ENCODE measurements at places on chromosomes 11 and 22.
A peak's percentile ranks its signal among the peaks of the same experiment; 100 is the strongest.

DNA sequence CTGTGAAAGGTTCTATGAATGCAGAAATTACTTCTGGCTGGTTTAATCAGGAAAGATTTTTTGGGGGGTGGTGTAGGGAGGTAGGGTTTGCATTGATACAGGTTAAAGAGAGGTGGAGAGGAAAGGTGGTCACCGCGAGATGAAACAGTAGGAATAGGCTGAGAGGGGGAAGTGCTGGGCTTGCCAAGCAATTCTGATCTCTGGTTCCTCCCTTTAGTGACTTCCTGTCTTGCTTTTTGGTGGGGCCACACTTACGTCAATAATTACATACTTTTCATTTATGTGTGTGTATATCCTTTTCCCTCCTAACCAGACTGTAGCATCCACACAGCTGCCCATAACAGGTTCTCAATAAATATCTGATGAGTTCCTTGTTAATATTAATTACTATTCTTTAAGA, 120.0 kb downstream of the CTNND1 start:
- no peak for DNase-seq

DNA sequence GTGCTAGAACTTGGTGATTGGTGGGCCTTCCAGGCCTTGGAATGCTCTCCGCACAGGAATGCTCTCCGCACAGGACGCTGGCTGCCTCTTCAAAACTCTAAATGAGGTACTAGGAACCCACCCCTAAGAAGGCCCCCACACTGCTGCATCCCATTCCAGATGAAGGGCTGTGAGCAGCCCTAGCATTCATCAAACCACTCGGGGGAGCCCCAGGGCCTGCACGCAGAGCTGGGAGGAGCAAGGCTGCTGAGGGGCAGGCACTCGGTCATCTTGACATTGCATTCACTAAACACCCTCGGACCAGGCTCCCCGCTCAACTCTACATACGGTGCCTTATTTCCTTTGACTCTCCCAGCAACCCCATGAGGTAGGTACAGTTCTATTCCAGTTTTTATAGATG, 49.2 kb upstream of the EMID1 start:
- DNase-seq, result no peak

DNA sequence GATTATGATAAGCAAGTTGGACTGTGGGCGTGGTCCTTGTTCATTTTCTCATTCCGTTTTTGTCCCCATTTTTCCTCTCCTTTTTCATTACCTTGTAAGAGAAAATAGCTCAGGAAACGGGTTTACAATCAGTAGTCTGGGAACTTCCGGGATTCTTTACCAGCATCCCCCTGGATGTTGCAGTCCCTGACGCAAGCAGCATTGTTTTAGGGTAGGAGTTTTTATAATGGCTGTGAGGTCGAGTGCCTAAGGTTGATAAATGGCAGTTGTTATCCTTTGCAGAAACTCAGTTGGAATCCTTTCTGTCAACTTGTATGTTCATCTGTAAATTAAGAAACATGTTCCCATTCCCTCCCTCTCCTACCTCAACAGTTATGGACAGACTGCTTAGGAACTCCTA, 68.3 kb downstream of the ARHGEF12 start:
- DNase-seq, result no peak

- DNase-seq, result no peak
These were observed 1.4 kb downstream of the AIFM3 start for GRCh38 chr22:20968281-20968977.

DNA sequence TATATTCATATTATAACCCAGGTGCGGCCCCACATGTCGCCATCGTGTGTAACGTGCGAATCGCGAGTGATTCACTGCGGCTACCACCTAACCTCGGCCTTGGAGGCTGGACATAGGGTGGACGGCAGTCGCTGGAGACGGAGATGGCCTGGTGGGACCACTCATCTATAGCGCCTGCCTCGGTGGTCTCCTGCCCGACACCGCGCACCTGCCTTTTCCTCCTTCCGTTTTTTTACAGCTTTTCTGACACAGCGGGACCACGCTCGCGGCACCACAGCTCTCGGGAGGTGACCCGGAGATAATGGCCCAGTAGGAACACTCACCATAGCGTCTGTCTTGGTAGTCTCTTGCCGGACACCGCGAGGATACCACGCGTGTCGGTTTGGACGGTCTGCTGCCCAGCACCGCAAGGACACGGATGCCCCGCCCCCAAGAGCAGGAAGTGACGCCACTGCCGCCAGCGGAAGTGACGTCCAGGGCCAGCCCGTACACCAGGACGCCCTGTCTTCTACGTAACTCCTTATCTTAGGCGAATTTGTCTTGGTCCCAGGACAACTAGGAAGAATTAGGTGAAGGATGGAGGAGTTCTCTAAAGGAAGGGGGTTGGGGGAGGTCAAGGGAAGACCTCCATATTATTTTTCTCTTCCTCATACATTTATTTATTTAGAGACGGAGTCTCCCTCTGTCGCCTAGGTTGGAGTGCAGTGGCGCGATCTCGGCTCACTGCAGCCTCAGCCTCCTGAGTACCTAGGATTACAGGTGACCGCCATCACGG, 6.4 kb downstream of the SNU13 start:
- DNase-seq, result peak; percentile 67

- no peak for DNase-seq
These were observed 53.6 kb upstream of the VSTM5 start for GRCh38 chr11:93903989-93904388.

GRCh38 chr11:102886999-102887398, 12.2 kb upstream of the MMP12 start:
- DNase-seq, result no peak

- no peak for DNase-seq
These were observed 55.1 kb upstream of the SCUBE2 start for GRCh38 chr11:9146477-9146876.

DNA sequence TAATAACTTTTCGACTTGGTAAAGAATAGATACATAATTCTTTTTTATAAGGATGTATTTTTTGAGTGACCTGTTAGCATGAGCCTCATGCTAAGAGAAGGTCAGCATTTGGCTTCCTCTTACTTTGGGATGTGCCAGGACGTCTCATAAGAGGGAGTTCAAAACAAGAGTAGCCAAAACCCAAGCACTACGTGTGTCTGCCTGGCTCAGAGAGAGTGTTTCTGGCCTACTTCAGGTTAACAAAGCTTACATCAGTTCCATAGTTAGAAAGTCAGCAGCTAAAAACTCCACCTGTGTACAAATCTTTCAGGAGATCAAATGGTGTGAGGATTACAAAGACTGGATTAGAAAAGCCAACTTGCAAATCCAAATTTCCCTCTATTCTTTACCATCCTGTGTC, 13.9 kb downstream of the SNX19 start:
- no peak for DNase-seq

GRCh38 chr11:81959341-81959740, 774.3 kb downstream of the FAM181B start:
- no peak for DNase-seq

DNA sequence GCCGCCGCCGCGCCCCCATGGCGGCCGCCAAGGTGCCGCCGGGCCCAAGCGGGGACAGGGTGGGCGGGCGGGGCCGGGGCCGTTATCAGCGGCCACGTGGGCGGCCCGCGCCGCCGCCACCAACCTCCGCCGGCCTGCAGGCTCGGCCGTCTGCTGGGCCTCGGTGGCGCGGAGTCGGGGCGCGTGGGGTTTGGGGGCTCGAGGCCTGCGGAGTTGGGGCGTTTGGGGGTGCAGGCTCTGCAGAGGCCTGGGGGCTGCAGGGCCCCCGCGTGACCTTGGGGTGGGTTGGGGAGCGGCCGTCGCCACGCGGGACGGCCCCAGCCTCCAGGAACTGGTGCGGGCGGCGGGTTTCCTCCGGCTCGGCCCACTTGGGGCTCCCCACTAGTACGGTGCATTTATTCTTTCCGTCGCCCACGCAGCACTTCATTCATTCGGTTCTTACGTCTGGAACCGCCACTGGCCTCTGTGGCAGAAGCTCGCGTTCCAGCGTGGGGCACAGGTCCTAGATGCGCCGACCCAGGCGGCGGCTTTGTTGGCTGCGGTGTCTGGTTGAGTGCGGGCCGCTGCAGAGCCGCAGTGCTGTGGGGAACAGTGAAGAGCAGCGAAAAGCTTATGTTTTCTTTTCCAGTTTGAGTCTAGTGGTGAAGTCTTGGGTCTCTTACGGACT, 740 bp upstream of the TRMT2A start:
- DNase-seq, result peak; percentile 77

DNA sequence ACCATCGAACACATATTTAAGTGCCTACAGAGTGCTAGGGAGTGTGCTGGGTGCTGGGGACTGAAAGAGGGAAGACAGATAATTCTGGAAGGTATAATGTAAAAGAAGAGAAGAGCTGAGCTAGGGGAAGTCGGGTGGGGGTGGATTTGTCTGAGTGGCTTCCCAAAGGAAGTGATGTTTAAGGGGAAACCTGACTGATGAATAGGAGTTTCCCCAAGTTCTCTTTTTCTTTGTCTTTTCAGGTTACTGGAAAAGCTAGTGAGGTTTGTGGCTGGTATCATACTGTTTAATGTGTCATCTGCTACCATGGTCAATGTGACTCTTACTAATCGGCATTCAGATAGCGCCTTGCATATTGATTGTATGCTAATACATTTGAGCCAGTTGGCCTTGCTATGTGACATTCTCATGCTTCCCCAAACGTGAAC, 151.6 kb upstream of the MTMR2 start:
- no peak for DNase-seq

Data from stimulated activated CD4-positive, alpha-beta T cell treated with anti-CD3 and anti-CD28 coated beads, TNF-alpha, amount 100 ng/mL, for 48 hours (primary cell).